Activated CD4-positive, alpha-beta T cell treated with anti-CD3 and anti-CD28 coated beads, Interleukin-2, Interleukin-6, amounts not matched to agents 100 ng/mL and 50 ng/mL, durations not matched to agents 16 hours and 8 hours (primary cell): ENCODE measurements at places on chromosomes 13 and 19.
A peak's percentile ranks its signal among the peaks of the same experiment; 100 is the strongest.

GRCh38 chr13:96090240-96091101 lies 564 bp downstream of the HS6ST3 start:
- DNase-seq = peak; percentile 0

DNA sequence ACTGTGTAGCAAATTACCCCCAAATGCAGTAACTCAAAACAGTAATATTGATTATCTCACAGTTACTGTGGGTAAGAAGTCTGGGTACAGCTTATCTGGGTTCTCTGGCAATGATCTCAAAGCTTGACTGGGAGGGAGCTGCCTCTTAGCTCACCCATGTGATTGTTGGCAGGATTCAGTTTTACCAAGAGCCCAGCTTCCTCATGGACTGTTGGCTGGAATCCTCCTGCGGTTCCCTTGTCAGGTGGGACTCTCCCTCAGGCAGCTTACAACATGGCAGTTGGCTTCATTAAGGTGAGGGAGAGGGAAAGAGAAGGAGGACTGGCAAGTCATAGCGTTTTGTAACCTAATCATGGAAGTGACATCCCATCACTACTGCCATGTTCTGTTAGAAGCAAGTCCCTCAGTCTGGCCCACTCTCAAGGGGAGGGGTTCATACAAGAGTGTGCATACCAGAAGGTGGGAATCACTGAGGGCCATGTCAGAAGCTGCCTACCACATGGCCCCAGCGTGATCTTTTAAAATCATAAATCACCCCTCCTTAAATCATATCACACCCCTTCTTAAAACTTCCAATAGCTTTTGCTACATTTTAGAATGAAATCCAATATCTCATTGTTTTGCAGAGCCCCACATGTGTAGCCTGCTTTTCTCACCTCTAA lies 108.1 kb downstream of the OLFM4 start:
- DNase-seq = no peak

- no peak for DNase-seq
These were observed 157.6 kb downstream of the FOXO1 start for GRCh38 chr13:40508767-40509342.

DNA sequence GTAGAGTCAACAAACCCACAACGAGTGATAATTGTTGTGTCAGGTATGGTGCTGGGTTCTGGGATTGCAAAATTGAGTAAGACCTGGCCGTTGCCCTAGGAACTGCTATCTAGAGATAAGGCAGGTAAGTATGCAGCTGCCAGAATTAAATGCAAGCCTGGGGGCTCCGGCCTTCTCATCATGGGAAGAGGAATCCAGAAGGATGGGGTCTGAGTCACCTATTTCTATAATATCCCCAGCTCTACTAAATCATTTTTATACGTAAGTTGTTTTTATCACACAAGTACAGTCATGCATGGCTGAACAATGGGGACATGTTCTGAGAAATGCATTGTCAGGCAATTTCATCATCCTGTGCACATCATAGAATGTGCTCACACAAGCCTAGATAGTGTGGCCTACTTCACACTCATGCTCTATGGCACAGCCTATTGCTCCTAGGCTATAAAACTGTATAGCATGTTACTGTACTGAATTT lies 203.0 kb downstream of the KLF5 start:
- DNase-seq = no peak

DNA sequence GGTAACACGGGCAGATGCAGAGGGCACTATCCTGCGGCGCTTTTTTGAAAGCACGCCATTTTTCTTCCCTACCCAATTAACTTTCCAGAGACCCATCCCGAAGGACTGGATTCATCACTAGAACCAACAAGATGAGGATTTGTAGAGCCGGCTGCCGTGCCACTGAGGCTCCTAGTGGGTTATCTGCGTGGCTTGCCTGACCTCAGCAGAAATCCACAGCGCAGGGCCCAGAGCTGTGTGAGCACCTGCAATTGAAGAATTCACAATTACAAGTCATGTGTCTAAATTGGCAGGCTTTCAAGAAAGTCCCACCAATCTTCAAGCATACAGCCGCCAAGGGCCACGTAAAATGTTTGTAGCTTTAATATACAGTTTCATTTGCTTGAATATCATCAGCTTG lies 75.5 kb downstream of the ALOX5AP start:
- no peak for DNase-seq

DNA sequence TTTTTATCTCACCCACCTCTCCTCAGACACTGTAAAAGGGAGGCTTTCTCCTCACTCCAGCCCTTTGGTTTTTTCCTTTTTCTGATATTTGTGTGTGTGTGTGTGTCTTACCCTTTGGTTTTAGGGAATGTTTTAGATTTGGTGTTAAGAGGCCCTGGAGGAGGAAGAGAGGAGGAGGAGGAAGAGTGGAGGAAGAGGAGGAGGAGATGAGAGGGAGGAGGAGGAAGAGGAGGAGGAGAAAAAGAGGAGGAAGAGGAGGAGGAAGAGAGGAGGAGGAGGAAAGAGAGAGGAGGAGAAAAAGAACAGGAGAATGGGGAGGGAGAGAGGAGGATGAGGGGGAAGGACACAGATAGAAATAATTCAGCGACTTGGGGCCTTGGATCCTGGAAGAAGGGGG lies 10.5 kb downstream of the KLHL26 start:
- no peak for DNase-seq

DNA sequence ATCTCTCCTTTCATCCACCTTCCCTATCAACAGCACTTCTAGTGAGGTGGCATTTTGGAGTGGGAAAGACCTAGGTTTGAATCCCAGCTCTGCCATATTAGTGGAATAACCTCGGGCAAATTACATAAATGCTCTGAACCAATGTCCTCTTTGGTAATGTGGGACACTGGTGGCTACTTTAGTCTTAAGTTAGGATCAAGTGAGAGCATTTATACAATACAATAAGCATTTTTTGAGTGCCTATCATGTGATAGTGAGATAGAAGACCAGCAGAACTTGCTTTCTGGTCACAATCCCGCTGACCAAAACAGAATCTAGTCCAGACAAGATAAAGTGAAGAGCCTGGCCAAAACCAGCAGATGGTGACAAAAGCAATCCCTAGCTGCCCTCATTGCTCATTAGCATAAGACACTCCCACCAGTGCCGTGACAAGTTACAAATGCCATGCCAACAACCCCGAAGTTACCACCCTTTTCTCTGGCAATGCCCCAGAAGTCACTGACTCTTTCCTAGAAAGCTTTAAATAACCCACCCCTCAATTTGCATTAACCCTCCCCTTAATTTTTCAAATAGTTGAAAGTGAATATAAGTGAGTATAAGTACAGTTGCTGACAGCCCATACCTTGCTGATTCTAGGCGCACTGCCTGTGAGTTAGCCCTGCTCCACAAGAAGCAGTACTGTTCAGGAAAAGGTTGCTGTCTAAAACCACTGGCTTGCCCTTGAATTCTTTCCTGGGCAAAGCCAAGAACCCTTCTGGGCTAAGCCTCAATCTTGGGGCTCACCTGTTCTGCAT lies 28.9 kb upstream of the KPNA3 start:
- DNase-seq = no peak

- DNase-seq = no peak
These were observed 761.5 kb downstream of the EFNB2 start for GRCh38 chr13:105773863-105774538.

DNA sequence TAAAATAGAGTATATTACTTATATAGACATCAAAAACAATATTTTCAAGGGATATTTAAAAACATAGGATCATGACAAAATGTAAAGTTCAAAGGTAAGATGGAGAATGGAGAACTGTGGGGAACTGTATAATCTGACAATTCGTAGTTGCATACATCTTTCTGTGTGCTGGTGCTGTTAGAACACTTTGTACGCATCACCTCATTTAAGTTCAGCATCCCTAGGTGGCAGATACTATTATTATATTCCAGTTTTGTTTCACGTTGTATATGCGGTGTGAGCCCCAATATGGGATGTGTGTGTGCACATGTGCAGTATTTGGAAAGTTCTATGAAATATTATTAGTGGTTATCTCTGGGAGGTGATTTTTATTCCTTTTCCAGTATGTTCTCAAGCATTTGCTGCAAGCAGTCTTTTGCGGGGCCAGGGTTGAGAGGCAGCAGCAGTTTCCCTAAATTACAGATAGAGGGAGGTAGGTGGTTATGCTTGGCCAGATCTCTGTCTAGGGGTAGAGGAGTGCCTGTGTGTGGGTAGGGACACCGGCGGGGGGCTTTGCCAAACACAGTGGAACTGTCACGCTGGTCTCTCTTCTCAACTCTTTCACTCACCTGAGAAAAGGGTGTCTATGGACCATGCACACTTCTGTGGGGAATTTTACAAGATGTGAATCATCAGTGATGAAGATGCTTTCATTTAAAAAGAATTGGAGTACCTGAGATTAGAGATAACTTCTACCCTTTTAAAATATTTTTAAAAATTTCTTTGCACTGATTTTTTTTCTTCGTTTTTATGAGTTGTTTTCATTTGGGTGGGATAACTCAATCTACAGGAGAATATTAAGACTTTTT lies 55.6 kb upstream of the ALOX5AP start:
- DNase-seq = peak; percentile 50

DNA sequence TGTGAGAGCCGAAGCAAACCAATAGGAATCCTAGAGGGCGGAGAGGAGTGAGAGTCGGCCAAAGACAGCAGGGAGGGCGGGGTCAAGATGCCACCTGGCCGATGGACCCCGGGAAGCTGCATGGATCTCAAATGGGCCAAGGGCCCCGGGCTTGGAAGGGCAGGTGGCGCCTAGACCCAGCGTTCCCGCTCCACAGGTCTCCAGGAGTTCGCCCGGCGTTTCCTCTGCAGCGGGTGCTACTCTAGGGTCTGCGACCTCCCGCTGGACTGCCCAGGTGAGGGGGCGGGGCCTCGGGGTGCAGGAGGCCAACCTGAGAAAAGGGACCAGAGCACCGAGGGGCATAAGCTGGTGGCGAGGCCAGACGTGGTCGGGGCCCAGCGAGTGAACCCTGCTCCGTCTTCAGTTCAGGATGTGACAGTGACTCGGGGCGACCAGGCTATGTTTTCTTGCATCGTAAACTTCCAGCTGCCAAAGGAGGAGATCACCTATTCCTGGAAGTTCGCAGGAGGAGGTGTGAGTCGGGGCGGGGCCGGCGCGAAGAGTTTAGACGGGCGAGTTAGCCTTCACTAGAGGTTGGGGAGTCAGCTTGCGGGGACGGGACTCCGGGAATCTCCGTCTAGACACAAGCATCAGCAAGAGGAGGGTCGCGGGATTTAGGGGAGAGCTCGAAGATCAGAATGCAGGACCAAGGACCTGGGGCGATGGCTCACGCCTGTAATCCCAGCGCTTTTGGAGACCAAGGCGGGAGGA lies 9.9 kb downstream of the SPACA6 start:
- no peak for DNase-seq

DNA sequence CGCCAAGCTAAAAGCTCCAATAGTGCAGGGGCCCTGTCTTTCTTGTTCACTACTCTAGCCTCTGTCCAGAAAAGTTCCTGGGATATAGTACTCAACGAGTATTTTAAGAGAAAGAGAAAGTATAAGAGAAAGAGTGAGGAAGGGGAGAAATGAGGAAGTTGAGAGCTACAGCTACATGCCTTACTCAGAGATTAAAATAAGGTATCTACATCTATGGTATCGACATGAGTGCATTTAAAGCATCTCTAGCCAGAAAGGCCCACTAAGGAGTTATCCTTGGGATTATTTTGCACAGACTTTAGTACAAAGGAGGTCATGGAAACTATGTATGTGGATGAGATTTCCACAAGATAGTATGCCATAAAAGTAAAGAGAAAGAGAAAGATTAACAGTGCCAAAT lies 28.5 kb downstream of the MYCBP2 start:
- no peak for DNase-seq
